Activated naive CD8-positive, alpha-beta T cell treated with anti-CD3 and anti-CD28 coated beads, Interleukin-2, amount 10 ng/mL, durations not matched to agents 7 days and 5 days (primary cell): ENCODE measurements at places on chromosomes 2 and 18. TPM values are rescaled to one million over a fixed set of nuclear protein-coding genes. Genes with fewer than 3 reads are reported as not detected.

GRCh38 chr18:13501891-13502290, 224.5 kb downstream of the FAM210A start:
- DNase-seq: no peak

- no peak for DNase-seq
Observed at GRCh38 chr2:240991378-240992263, 6.8 kb upstream of the SNED1 start.

- DNase-seq: no peak
Observed at GRCh38 chr2:112272669-112273068, 2.7 kb upstream of the ZC3H6 start.

DNA sequence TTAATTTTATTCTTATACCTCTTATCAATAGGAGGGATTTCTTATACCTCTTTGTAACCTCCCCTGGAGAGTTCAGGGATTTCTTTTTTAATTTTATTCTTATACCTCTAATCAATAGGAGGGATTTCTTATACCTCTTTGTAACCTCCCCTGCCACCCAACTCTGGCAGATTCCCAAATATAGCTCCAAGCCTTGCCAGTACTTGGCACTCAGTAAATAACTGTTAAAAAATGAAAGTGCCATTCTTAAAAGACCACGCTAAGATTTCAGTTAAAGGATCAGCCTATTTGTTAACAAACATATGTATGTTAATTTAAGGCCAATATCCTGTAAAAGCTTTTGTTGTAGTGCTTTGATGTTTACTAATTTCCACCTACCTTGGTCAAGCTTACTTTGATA, 4.8 kb downstream of the RNF149 start:
- no peak for DNase-seq

DNA sequence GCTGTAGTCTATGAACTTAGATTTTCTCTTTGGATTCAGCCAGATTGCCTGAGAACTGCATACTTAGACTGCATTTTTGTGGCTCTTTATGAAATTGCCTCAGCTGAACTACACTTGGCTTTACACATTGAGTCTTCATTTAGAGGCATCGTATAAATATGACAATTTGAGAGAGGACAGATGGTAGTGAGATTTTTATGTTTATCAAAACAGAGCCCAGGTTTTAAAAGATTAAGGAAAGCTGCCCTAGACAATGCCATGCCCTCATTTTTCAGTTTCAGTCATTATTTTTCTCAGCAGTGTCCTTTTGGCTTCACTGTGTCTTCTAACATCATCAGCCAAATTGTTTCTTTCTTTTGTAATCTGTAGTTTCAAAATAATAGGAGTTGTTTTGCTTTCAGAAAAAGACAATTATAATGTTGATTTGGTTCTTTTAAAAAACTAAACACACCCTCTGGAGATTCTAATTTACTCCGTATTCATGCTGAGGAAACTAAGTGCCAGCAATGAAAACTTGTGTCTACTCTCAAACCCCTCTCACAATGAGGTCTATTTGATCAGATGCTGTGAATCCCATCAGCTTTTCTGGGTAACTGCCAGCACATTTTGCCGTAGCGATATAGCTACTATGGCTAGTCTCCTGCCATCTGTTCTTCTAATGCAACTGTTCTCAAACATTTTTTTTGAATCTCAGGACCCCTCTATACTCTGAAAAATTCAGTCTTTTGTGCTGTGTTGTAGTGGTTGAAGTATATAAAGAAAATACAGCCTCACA, 46.2 kb downstream of the TWSG1 start:
- DNase-seq: no peak

DNA sequence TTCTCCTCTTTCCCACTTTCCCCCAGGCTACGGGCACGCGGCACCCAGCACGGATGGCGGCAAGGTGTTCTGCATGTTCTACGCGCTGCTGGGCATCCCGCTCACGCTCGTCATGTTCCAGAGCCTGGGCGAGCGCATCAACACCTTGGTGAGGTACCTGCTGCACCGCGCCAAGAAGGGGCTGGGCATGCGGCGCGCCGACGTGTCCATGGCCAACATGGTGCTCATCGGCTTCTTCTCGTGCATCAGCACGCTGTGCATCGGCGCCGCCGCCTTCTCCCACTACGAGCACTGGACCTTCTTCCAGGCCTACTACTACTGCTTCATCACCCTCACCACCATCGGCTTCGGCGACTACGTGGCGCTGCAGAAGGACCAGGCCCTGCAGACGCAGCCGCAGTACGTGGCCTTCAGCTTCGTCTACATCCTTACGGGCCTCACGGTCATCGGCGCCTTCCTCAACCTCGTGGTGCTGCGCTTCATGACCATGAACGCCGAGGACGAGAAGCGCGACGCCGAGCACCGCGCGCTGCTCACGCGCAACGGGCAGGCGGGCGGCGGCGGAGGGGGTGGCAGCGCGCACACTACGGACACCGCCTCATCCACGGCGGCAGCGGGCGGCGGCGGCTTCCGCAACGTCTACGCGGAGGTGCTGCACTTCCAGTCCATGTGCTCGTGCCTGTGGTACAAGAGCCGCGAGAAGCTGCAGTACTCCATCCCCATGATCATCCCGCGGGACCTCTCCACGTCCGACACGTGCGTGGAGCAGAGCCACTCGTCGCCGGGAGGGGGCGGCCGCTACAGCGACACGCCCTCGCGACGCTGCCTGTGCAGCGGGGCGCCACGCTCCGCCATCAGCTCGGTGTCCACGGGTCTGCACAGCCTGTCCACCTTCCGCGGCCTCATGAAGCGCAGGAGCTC, 35.4 kb downstream of the KCNK3 start:
- DNase-seq: peak; percentile 46

DNA sequence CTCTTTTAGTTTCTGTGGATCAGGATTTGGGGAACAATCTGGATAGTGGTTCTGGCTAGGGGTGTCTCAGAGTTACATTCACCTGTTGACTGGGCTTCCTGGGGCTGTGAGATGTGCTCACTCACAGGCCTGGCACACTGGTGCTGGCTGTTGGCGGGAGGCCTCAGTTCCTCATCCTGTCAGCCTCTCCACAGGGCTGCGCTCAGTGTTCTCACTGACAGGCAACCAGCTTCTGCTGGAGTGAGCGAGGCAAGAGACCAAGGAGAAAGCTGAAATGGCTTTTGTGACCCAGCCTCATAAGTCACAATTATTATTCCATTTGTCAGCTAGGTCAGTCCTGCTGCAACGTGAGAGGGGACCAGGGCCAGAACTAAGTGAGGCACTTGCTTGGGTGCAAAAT, 180.6 kb upstream of the GLI2 start:
- DNase-seq: no peak

DNA sequence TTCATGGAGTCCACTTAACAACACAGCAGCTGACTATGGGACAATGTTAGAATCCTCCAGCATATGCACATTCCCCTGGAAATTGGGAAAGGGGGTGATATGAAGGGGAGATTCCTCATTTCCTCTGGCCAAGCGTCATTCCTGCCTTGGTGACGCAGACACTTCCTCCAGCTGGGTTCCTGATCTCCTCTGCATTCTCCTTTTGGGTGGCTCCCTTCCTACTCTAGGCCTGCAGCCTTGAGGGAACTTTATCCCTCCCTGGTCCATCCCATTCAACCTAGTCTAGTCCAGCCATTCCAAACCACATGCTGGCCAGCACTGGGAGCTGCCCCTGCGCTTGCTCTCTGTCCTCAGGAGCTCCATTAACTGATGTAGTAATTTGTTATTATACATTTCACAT, 216.8 kb downstream of the VAPA start:
- no peak for DNase-seq

DNA sequence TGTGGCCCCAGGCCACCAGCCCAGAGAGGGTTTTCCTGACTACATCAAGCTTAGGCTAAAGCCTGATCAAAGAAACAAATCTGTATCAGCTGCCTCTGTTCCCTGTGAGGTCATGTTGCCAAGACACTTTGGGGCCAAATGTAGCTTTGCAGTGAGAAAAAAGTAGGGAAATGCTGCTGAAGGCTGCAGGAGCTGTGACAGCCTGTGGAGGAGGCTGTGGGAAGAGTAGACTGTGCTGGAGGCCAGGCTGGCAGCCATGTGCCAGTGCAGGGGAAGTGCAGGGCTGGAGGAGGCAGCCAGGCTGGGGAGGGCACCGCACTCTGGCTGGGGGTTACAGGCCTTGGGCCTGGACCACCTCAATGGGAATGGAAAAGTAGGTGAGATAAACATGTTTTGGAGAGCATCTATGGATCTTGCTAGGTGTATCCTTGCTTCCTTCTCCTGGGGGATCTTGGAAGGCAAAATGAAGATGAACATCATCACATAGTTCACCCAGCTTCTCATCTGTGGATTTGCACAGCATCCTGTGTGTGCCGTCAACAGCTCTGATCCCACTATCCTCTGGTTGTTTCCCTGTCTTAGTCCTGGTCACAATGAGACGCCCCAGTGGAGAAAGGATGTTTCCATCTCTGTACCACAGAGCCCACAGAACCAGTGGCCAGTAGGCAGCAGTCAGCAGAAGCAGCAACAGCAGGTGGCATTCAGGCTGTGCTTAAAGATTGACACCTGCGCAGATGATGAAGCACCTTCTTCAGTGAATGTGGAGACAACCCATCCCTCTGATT, 103.8 kb upstream of the COPS8 start:
- no peak for DNase-seq

- DNase-seq: no peak
Observed at GRCh38 chr2:55338268-55338667, 69.2 kb upstream of the MTIF2 start.

GRCh38 chr2:200451511-200451910, 58.4 kb downstream of the KCTD18 start:
- no peak for DNase-seq

DNA sequence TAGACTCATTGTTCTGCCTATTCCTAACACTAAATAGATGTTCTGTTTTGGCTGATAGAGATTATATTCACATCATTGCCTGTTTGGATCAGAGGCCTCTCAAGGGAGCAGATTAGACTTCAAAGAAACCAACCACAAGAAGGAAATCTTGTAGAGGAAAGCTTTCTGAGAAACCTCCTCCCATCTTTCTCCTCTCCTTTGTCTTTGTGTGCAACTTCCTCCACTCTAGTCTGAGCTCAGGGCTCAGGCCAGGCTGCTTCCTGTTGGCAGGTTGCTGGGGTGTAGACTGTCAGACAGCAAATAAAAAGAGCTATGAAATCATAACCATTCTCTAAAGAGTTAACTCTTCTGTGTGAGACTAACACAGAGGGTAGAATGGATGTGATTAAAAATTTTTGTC, 113.0 kb downstream of the TGFA start:
- DNase-seq: no peak

DNA sequence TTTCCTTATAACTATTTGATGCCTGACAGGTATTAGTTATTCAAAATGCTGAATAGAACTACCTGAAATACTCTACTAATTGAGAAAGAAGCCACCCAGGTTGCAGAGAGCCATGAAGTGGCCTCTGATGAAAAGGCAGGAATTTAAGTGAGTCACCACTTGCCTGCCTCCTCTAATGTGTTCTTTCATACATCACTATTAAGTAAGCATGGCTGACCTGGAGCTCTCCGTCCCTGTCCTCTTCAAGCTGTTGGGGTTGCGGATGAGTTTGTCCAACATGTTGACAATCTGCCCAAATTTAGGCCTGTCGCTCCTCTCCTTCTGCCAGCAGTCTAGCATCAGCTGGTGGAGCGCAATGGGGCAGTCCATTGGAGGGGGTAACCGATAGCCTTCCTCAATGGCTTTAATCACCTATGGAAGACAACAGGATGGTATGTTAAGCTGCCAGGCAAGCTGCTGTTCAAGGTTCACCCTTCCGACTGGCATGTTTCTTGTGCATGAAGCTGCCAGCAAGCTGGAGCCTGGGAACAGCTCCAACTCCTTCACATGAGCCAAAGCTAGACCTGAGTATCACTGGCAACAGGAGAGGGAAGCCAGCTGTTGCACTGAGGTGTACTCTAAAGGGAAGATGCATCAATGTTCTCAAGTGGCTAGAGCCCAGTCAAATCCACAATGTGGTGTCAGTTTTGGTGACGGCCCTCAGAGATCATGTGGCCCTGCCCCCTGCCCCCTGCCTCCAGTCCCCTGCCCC, 142.2 kb downstream of the EPHA4 start:
- no peak for DNase-seq

GRCh38 chr2:86243950-86244733, 44.9 kb downstream of the MRPL35 start:
- no peak for DNase-seq

DNA sequence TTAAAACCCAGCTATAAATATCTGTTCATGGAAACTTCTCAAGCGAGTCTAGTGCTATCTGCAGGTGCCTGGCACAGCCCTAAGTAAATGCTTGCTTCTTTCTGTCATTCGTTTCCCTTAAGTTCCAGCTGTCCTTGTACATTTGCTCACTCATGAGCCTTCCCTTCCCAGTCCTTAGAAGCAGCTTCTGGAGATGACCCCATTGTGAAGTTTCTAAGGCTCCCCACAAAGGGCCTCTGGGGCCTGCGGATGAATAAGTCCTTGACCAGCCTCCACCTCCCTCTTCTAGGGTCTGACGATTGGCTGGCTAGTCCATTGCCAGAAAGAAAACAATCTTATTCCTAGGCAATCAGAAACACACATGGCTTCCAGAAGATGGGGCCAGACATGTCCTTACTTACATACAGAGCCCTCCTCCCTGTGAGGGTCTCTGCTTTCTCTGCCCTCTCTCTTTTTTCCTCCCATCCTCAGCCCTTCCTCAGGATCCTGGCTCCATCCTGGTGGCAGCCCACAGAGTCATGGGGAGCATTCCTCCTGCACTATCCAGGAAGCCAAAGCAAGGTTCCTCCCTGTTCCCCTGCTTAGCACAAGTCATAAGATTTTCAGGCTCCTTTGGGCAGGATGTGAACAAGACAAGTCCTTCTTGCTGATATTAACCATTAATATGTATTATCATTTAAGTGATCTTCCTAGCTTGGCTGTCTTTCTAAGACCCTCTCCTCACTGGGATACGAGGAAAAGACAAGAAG, 87.3 kb downstream of the TNFRSF11A start:
- DNase-seq: no peak

GRCh38 chr2:213284105-213285090, at the start of gene SPAG16:
Gene SPAG16, plus strand, starts transcription at chr2:213284464.
- peak; percentile 96 for DNase-seq

Gene MPP4
- not detected for total RNA-seq

Gene AMER3
- not detected for total RNA-seq

Gene ALPI
- total RNA-seq: not detected

Gene GPR75
- total RNA-seq: 2.9 TPM

Gene EPC2
- total RNA-seq: 39.2 TPM

Gene CHAC2
- total RNA-seq: 7.3 TPM

Gene INHBB
- not detected for total RNA-seq

Gene VWA3B
- total RNA-seq: not detected

Gene ADD2
- 20.9 TPM for total RNA-seq

Gene CFC1
- not detected for total RNA-seq

Gene ARHGAP28
- total RNA-seq: not detected

Gene C2orf80
- not detected for total RNA-seq

Gene SLC8A1
- 0.68 TPM for total RNA-seq

Gene FRZB
- total RNA-seq: not detected

Gene RTKN
- total RNA-seq: 1.8 TPM

Gene TSPYL6
- not detected for total RNA-seq

Gene TLX2
- total RNA-seq: 0.88 TPM

Gene TCF4
- 0.75 TPM for total RNA-seq
